Cerebellum (tissue), 4 donors: ENCODE measurements at places on chromosomes 13 and 19. TPM values are rescaled to one million over a fixed set of nuclear protein-coding genes. Genes with fewer than 3 reads are reported as not detected.
A peak's percentile ranks its signal among the peaks of the same experiment; 100 is the strongest.

DNA sequence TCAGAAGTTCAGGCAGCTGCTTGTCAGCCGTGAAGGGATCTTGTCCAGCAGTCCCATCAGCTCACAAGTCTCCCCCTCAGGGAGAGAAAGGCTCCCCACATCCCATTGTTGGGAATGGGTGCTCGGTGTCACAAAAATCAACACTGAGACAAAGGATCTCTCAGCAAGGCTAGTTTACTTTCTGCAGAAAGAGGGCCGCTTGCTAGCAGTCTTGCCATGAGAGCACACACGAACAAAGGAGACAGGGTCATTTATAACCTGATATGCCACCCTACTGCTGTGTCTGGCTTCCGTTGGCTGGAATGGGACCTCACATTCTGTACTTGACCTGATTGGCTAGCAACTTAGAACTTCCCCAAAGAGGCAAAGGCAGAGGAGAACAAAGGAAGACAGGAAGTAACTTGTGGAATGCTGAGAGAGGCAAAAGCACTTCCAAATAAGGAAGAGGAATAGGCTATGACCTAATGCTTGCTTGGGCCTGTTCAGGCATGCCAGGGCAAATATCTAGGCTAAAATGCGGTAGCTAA, 8.7 kb upstream of the IGFL3 start:
- DNase-seq: no peak

DNA sequence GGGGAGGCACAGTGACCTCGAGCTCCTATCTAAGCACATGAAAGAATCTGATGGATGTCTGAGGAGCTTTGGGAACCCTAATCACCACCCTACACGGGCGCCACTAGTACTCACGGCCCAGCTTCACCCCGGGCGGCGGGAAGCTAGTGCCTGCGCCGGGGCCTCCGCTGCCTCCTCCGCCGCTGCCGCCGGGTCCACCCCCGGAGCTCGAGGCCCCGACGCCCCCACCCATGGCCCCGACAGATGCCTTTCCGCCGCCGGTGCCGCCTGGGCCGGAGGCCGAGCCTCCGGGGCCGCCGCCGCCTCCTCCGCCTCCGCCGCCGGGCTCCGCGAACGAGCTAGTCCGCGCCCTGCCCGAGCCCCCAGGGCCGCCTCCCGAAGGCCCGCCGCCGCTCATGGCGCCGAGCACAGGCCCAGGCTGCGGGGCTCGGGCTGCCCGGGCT, 312 bp downstream of the GSK3A start:
- no peak for DNase-seq

DNA sequence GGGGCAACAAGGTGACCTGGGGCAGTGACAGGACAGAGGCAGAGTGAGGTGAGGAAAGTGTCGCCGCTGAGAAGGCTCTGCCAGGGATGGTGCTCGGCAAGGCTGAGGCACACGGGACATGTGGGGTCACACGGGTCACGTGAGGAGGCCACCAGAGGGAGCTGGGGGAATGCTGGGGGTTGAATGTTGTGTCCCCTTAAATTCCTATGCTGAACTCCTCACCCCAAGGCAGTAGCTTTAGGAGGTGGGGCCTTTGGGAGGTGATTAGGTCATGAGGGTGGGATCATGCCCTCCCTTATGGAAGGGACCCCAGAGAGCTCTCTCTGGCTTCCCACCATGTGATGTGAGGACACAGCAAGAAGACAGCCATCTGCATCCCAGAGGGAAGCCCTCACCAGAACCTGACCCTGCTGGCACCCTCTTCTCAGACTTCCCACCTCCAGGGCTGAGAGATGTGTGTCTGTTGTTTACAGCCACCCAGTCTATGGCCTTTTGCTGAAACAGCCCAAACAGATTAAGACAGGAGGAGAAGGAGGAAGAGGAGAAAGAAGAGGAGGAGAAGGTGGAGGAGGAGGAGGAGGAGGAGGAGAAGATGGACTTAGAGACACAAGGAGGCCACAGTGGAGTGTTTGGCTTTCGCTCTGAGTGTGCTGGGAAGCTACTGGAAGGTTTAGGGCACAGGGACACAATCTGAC, 35.4 kb downstream of the RFX2 start:
- DNase-seq: no peak

DNA sequence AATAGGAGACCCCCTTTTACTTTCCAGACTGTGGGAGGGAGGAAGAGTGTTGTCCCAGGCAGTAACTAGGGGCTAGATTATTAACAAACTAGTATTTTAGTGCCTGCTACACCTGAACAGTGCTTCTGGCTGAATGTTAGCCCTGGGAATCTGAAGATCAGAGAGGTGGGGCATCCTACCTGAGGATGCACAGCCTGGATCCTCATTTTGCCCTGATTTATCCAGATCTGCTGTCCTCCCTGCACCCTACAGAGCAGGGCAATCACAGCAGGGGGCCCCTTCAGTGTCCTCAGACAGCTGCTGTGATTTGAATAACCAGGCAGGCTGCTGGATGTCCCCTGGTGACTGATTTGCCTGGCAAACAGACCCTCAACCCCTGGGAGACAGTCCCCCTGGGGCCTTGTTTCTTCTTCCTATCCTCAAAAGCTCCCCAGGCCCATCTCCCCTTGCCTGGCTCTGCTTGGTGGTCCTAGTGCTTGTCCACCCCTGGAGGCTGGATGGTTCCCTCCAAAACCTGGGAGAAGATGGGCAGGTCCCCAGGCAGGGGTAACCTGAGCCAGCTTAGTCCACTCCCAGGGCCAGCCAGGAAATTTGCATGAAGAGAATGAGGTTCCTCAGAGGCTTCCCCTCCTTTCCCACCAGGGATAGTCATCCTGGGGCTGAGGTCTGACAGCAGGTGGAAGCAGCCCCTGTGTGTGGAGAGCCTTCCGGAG, at the start of gene OVOL3:
Gene OVOL3, plus strand, starts transcription at position 657 of the 713 bp plus-strand sequence. CDS start 60 bp downstream, outside the sequence.
- no peak for DNase-seq

DNA sequence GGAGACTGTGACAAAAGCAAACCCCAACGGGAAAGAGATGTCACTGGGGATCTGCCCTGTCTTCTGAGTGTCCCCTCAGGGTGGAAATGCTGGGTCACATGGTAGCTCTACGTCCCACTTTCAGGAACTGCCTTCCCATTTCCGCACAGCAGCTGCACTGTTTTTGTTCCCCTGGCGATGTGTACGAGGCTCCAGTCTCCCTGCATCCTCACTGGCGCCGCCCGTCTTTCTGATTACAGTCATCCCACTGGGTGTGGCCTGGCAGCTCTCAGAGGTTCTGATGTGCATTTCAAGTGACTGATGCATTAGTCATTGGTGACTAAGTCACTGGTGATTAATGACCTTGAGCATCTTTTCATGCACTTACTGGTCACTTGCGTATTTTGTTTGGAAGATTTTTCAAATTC, 21.2 kb downstream of the PCID2 start:
- no peak for DNase-seq

- no peak for DNase-seq
Observed at GRCh38 chr13:106649495-106649894, 81.6 kb upstream of the ARGLU1 start.

- DNase-seq: no peak
Observed at GRCh38 chr19:28468701-28469459, 744.1 kb downstream of the UQCRFS1 start.

GRCh38 chr13:80388506-80388905, 47.6 kb upstream of the SPRY2 start:
- DNase-seq: no peak

DNA sequence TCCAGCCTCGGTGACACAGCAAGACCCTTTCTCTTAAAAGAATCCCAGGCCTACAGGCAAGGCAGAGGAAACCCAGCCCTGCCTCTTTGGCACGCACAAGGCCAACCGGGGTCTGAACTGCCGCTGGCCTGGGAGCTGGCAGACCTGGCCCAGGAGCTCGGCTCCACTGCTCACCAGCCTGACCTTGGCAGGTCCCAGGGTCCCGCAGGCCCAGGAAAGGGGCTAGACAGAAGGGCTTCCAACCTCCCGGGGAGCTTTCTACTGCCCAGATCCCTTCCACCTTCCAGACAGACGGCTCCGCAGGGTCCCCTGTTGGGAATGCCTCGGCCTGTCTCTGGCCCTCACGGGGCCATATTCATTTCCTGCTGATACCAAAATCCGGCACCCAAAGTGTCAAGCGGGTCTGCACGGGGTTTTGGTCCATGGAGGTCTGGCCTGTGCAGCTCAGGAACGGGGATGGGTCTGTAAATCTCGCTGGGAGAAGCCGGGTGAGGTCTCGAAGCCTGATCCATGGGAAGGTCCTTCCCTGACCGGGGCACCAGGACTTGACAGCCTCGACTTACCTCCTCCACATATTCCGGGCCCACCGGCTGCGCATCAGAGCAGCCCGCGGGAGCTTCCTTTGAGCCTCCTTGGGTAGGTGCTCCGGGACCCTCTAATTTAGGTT, 36.6 kb upstream of the MATK start:
- DNase-seq: no peak

GRCh38 chr19:2278459-2279158, 3.4 kb downstream of the PEAK3 start:
- no peak for DNase-seq

- no peak for DNase-seq
Observed at GRCh38 chr13:22271903-22272302, 601.0 kb downstream of the FGF9 start.

DNA sequence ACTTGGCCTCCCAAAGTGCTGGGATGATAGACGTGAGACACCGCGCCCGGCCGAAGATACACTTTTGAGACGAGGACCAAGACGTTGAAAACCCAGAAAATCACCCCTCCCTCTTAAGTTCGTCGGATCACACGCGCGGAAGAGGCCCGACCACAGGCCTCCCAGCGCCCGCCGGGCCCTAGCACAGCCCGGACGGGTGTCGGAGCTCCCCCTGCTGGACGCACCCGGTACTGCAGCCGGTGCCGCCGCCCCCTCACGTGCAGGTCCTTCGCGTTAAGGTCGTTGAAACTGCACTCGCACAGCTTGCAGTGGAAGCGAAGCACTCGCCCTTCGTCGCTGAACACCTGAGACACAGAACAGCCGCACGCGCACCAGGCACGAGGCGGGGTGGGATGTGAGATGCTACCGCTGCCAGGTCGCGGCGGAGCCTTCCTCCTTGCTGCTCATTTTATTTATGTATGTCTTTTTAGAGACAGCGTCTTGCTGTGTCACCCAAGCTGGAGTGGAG, 35.7 kb upstream of the MATK start:
- peak; percentile 58 for DNase-seq

GRCh38 chr13:60945396-60945795, 470.3 kb downstream of the PCDH20 start:
- DNase-seq: no peak

DNA sequence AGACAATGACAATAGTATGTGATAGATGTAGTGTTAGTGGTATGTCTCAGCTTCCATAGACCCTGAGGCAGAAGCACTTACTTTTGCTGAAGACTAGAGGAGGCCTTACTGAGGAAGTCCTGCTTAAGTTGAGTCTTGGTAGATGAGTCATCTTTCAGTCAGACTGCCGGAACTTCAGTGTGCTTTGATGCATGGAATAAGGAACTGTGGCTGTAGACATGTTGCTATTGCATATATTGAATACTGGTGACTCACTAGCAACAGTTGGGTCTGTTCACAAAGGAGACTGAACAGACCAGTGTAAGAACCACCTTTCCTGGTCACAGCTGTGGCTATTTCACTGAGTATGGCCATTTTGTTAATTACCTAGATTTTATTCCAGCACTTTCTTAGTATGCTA, 1000.6 kb downstream of the OLFM4 start:
- no peak for DNase-seq

DNA sequence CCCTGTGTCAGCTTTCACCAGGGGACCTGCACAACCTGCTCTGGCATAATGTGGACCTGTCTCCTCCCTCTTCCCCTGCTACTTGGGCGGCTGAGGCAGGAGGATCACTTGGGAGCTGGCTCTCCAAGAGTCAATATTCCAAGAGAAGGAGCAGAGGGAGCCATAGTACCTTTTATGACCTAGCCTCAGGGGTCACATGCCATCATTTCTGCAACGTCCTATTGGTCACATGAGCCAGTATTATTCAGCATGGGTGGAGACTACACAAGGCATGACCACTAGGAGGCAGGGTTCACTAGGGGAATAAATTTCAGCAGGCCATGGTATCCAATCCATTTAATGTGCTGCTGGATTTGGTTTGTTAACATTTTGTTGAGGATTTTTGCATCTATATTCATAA, 12.0 kb upstream of the SHFL start:
- no peak for DNase-seq

GRCh38 chr13:80096383-80096782, 244.5 kb downstream of the SPRY2 start:
- DNase-seq: no peak

DNA sequence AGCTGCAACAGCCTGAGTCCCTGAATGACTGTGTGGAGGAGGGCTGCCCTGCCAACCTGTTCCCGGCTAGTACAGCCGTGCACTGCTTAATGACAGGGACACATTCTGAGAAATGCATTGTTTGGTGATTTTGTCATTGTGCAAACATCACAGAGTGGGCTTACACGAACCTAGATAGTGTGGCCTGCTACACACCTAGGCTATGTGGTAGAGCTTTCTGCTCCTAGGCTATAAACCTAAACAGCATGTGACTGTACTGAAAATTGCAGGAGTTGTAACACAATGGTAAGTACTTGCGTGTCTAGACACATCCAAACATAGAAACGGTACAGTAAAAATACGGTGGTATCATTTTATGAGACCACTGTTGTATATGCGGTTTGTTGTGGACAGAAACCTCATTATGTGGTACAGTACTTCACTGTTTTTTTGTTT, 35.0 kb downstream of the VASP start:
- DNase-seq: no peak

- no peak for DNase-seq
Observed at GRCh38 chr19:54691582-54692297, 29.0 kb downstream of the LILRB4 start.

The ZNF253 gene
- total RNA-seq: 47.6 TPM

The ZNF85 gene
- total RNA-seq: 31.2 TPM

The SIGLECL1 gene
- not detected for total RNA-seq

The JSRP1 gene
- not detected for total RNA-seq

The KL gene
- total RNA-seq: 1.5 TPM

The PEAK3 gene
- not detected for total RNA-seq

The IGFL3 gene
- not detected for total RNA-seq

The PCDH8 gene
- 42.9 TPM for total RNA-seq

The CYP4F22 gene
- not detected for total RNA-seq

The PSG11 gene
- total RNA-seq: not detected

The TNNT1 gene
- total RNA-seq: 1.00 TPM

The ZSCAN18 gene
- 78.6 TPM for total RNA-seq

The ZNF729 gene
- total RNA-seq: not detected

The CGB5 gene
- total RNA-seq: not detected

The ZNF865 gene
- total RNA-seq: 1.7 TPM

The COL5A3 gene
- total RNA-seq: 0.73 TPM
